ENCODE measurements at places on chromosomes 13 and 19.
A peak's percentile ranks its signal among the peaks of the same experiment; 100 is the strongest.

GRCh38 chr13:39415008-39415802 is 187.8 kb downstream of the LHFPL6 start:
- DNase-seq = no peak

GRCh38 chr13:26584713-26585112 is 27.2 kb downstream of the WASF3 start:
- no peak for DNase-seq

DNA sequence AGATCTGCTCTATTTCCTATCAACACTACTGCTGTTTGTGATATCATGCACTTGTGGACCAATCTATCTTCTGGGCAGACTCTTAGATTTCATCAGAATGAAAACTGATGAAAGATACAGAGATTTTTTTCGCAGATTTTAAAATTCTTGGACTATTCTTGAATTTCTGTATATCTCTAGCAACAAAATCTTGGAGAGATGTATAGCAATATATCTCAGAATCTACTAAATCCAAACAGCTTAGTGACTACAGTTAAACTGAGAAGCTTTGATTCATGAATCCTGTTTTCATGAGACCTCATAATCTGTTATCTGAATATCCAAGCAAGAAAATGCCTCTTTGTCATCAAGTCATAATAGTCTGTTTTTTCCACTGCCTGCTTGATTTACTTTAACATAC is 28.0 kb upstream of the FREM2 start:
- DNase-seq = no peak

DNA sequence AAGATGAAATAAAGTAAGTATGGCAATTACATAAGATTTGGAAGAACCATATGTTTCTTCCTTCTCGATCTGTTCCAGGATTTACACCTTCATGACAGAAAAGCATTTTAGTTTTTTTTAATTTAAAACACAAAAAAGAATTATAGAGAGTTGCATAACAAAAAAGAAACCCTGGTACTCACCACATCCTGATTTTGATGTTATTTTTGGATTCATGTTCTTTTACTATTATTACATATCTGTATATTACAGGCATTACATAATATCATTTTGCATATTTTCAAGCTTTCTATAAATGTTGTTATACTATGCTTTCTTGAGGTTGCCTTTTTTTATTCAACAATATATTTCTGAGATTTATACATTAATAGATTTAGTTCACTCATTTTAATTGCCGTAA is 6.7 kb upstream of the KATNAL1 start:
- no peak for DNase-seq

- DNase-seq = peak; percentile 22
Measured at GRCh38 chr13:25678398-25678797, 306.6 kb downstream of the ATP8A2 start.

GRCh38 chr13:95156208-95156607 is 145.0 kb downstream of the ABCC4 start:
- DNase-seq = no peak

DNA sequence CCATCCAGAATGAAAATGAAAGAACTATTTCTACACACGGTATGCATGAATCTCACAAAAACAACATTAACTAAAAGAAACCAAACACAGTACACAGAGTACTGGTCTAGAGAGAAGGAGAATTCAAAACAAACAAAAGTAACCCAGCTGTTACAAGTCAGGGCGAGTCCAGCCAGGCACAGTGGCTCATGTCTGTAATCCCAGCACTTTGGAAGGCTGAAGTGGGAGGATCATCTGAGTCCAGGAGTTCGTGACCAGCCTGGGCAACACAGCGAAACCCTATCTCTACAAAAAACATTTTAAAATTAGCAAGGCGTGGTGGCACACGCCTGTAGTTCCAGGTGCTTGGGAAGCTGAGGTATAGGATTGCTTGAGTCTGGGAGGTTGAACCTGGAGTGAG is 1.7 kb upstream of the PSMC4 start:
- DNase-seq = no peak

GRCh38 chr19:12800466-12800770 is 1.2 kb downstream of the PRDX2 start:
- no peak for DNase-seq

Measured in naive thymus-derived CD8-positive, alpha-beta T cell (primary cell).